GM19239 (cell line): ENCODE measurements at places on chromosomes 3 and 15.

- DNase-seq = no peak
These were observed 1515.0 kb downstream of the OTOL1 start for GRCh38 chr3:163011596-163011995.

- DNase-seq = no peak
These were observed 24.6 kb downstream of the DNAJB8 start for GRCh38 chr3:128442070-128442469.

- no peak for DNase-seq
These were observed 42.3 kb upstream of the KLHL25 start for GRCh38 chr15:85837011-85837433.

DNA sequence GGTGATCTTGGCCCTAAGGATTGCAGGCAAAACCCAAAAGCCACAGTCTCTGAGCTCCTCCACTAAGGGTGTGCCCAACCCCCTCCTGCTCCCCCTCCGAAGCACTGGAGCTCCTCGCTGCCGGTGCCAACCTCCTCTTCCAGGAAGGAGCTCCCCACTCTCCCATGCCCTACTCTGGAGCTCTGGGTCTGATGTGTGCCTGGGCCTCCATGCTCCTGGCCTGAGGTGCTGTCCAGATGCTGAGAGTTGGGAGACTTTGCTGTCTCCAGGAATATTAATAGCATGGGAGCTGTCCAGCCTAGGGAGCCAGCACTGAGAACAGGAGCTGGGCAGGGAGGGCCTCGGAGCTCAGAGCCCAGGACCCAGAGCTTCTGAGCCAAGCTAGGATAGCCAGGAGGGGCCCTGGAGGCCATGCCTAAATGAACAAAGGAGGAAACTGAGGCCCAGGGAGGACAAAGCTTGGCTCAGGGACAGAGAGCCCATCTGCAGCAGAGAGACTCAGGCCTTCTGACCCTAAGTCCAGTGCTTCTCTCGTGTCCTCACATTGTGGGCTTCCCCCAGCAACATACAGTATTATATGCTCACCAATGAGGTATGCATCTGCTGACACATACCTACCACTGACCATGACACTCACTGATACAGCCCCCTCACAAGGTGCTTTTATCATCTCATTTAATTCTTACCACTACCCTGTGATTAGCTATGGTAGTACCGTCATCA is 36.9 kb upstream of the HERC1 start:
- no peak for DNase-seq

- DNase-seq = no peak
These were observed 5.6 kb downstream of the CFAP92 start for GRCh38 chr3:128988286-128988685.

DNA sequence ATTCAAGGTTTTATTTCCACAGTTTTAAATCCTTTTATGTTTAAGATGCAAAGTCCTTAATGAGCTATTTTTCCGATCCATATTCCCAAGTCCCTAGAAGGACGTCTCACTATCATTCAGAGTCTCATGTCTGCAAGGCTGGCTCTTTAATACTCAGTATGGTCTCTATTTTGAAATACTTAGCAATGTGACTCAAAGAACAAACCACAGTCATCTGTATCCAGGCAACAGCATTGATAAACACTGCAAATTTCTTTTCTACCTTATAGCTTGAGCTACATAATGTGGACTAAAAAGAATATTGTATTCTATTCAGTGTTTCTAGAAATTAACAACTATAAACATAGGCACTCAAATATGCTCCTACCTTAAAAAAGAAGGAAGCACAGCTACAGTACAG is 588.3 kb upstream of the NAALADL2 start:
- DNase-seq = no peak

DNA sequence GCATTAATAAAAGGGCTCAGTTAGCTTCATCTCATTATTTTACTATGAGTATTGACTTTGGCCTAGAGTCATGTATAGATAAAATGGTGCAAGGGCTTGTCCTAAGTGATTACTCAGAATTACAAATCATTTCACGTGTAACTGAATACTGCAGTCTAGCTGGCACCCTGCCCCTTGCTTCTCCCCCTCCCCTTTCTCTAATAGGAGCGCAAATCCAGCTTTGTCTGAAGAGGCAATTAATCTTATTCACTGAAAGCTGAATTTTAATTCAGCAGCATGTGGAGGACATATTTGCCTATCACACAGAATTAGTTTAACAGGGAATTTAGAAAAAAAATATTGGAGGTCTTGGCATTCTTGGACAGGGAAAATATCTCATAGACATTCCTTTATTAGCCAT is 412.1 kb upstream of the DPH6 start:
- no peak for DNase-seq

DNA sequence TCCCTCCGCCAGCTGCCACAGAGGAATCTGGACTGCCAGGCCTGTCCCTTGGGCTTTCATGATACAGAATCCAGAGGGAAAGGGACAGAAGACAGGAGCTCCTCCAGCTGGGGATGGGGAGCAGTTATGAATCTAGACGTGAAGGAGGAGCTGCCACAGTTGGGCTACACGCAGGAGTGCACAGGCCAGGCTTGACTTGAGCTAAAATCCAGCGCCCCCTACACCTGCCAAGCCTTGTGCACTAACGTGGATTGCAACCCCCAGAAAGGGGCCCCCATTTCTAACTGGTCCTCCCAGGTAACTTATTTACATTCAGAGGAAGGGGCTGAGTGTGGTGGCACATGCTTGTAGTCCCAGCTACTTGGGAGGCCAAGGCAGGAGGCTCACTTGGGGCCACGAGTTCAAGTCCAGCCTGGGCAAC is 14.3 kb downstream of the KLHL6 start:
- no peak for DNase-seq

- DNase-seq = no peak
These were observed 105.1 kb downstream of the ARPP21 start for GRCh38 chr3:35744419-35744818.

DNA sequence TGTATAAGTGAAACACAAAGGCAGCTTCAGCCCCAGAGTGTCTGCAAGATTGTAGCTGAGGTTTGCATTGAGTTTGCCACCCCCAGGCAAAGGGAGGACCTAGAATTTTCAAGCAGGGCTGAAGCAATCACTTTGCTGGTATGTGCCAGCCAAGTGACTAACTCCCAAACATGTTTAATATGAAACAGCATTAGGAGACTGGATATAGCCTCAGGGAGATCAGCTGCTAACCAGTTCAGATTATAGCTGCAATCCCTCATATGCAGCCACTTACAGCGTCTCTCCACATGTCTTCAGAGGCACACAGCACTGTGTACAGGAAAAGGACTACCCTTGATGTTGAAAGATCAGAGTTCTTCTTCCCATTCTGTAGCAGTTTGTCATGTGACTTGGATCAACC is 38.4 kb upstream of the PPP2R3A start:
- no peak for DNase-seq

DNA sequence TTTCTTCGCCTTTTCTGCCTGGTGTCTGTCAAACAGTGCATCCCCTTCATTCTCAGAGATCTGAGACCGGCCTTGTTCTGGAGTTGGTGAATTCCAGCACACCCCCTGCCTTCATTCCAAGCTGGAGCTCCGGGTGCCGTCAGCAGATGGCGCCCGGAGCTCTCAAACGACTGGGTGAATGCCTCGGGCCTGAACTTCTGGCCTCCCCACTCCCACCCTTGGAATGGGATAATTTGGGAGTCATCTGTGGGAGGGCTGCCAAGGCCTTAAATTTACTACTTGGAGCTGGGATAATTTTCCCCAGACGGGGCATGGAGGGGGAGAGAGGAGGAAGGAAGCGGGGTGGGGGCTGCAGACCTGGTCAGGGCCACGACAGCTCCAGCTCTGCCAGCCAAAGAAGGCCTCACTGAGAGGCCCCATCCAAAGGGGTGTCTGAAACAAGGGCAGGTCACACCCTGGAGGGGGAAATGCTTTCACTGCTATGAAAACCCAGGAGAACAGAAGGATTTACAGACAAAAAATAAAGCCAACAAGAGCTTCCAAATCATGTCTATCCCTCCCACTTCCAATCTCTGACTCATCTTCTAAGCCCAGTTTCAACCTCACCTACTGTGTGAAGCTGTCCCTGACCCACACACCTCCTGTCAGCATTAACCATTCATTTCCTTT is 187.9 kb downstream of the OPA1 start:
- peak; percentile 28 for DNase-seq

GRCh38 chr3:171258316-171258715 is 201.9 kb downstream of the TNIK start:
- no peak for DNase-seq

GRCh38 chr3:63128380-63128779 is 149.7 kb upstream of the SYNPR start:
- no peak for DNase-seq

DNA sequence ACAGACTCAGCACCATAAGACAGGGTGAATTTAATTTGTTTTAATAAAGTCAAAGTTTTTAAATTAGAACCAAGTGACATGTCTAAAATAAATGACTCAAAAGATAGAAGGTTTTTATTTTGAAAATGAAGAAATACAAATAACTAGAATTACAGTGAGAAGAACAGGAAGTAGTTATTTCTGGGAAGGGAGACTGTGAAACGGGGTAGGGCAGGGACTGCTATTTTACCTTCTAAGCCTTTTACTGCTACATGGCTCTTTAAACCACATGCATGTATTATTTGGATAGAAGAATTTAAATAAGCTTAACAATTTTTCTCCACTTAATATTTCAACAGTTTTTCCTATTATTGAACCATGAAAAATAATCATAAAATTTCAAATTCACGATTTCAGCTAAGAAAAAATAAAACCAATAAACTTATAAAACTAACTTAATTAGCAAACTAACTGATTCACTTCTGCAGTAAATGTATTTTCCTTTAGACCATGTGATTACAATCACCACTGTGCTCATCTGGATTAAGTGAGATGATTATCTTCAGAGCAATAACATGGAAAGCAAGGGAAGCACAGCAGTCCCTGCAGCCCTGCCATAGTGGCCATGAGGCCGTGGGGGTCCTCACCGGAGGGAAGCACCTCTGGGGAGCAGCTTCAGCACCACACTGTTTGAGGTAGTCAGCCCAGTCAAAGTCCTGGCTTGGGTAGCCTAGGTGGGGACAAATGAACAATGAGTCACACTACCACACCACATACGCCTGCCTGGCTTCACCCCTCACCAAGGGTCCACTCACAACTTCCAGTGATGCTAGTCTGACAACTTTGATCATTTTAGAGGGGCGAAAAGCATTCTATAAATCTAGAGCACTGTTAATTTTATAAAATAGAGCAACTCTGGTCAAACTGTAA is 28.3 kb upstream of the STIMATE start:
- no peak for DNase-seq

DNA sequence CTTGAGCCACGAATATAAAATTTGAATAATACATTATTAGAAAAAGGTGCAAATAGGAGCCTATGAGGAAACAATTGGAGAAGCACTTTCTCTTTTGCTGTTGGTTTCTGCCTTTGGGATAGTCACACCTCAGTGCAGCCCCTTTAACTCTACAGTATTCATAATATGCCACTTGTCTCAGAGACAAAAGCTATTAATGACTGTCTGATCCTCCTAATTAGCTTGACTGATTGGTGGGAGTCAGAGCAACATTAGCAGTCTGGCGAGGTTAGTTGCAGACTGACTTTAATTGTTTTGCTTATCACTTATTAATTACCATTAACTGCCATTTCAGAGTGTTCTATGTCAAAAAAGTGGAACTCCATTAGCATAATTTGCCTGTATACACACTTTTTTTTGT is 225.0 kb upstream of the ARHGEF26 start:
- DNase-seq = no peak

DNA sequence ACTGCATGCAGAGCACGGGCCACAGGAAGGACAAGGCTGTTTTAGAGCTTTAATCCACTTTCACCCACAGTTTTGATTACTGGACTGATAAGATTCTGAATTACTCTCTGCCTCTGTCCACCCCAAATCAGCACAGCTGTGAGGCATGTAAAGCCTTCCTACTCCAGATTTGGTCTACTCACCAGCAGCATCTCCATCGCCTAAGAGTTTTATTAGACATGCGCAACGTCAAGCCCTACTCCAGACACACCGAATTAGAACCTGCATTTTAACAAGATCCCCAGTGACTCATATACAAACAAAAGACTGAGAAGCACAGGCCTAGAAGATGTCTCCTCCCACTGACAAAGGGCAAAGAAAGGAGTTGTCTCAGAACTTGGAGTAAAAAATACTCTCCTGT is 221.2 kb downstream of the TUSC7 start:
- no peak for DNase-seq

GRCh38 chr15:74901612-74902063 is 5.0 kb downstream of the FAM219B start:
- peak; percentile 66 for DNase-seq

- DNase-seq = no peak
These were observed 9.3 kb upstream of the IL1RAP start for GRCh38 chr3:190504354-190505125.

- DNase-seq = no peak
These were observed 402.1 kb upstream of the MCTP2 start for GRCh38 chr15:93829115-93829870.

DNA sequence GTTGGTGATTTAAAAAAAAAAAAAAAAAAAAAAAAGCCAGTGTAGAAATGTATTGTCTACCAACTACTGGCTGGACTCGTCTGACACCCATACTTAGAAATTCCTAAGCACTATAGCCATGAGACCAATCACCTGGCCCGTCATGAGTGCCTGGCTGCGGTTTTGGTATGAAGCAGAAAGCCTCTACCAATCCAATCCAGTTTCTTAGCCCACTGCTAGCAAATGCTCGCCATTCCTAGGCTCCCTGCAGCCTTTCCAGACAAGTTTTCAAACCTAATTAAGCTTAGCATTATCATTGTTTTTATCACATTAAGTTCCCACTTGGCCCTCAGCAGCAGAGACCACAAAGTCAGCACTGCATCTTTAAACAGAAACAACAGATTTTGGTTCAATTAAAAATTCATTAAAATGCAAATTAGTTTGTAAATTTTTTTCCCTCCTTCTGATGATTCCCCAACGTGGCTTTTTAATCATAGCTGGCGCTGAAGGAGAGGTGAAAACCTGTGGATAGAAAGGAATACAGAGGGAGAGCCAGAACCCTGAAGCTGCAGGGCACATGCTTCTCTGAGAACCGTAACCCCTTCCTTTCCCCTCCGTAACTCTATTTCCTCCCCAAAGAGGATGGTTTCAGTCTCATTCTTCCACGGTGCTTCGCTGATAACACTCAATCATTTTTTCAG is 32.2 kb upstream of the ST8SIA2 start:
- DNase-seq = no peak
